ENCODE measurements at places on chromosomes 7 and 10.

DNA sequence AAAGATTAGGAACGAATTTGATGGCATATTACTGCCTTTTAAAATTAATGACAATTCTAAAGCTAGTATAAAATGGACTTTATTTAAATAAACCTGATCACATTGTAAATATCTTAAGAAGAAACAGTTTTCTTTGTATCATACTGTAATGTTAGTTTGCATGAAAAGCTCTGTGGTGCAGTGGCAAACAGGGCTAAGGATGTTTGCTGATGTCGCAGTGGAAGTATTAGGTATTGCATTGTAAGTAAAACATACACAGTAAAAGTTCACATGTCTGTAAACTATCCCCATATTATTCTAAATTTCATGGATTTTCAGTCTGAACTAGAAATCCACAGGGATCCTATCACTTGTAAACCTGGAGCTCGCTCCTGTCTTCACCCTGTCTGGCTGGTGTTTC, 252.6 kb upstream of the ZNF32 start:
- DNase-seq: no peak

DNA sequence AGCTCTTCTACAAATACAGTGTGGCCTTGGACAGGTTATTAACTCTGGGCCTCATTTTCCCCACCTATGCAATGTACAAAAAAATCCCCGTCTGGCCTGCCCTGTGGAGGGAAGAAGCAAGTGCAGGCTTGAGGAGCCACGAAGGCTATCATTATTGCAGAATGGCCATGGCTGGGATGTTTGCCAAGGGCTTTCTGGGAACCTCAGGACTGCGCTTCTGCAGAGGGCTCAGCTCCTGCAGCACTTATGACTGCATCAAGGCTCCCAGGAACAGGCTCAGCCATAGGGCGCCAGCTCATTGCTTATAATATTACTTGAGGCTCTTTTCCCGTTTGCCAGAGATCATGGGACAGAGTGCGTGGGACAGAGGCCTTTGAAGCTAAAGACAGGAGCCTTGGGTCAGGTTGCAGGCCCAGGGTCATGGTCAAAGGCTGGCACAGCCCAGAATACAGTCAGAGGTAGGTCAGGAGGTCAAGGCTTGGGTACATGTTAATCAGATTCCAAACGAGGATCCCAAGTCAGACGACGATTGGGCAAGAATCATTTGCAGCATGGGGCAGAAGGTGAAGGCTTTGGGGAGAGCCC, 20.6 kb upstream of the C10orf105 start:
- no peak for DNase-seq

DNA sequence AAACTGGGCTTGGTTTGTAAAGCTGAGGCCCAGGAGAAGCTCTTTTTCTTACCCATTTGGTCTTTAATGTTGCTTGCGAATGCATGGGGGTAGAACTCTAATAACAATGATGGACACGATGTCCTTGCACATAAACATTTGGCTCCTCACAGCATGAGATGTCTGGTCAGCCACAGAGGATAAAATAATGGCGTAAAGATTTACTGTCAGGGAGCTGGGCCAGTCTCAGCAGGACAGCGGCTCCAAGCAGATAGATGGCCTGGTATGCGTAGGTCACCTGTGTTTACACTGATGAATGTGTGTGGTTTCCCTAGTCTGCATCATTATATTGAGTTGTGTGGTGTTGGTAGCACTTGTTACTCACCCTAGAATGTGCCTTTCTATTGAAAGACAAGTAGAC, 537.4 kb downstream of the CNTNAP2 start:
- DNase-seq: peak; percentile 20

DNA sequence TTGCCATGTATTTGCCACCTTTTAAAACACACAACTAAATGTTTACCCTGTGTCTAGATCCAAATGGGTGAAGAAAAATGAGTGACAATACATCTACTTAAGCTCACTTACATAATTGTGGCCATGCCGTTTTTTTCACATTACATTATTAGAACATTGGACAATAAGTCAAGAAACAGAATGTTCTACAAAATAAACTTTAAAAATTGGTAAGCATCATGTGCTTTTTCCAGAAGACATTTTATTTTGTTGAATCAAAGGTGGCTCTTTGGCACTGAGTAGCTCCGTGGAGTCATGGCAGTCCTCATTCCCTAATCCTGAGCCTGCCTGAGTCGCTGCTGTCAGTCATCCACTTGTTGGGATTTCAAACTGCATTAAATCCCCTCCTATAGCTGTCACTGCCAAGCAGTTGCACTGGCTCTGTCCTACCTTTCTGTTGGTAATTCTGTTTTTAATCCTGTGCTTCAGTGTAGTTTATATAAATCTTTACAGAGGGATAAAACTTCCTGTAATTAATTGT, 32.3 kb downstream of the CAV1 start:
- DNase-seq: no peak

- no peak for DNase-seq
Measured at GRCh38 chr10:5268234-5268633, 71.6 kb downstream of the AKR1C4 start.

GRCh38 chr7:105567821-105568220, 13.5 kb downstream of the EFCAB10 start:
- no peak for DNase-seq

DNA sequence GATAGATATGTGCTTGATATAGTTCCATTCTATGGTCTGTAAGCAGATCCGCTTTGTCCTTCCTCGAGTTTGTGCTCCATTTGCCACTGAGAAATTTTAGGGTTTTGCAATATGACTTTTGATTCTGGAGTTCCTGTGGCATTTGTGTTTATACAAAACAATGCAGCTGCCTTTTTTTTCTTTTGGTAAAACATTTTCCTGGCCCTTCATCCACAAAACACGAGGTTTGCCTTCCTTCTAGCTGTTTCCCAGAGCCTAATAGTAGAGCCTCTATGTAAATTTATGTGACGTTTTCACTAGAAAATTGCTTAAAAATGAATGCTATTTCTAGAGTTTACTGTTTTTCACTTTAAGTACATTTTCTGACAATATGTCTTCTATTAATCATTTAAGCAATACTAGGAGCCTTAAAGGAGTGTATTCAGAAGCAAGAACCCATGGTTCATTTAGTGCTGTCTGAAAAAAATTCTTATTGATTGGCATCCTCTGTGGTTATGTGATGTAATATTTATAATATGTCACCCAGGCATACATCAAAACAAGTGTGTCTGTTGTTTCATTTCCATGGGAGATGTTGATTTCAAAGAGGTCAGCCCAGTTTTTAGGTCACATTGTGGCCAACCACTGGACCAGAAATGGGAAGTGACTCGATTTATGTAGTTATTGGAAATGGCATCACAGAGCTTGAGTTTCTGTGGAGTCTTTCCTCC, 618.3 kb downstream of the LRMDA start:
- DNase-seq: no peak

GRCh38 chr10:92697663-92698511, 8.1 kb downstream of the HHEX start:
- DNase-seq: no peak

GRCh38 chr7:5605775-5606634, 175.5 kb downstream of the RNF216 start:
- no peak for DNase-seq

DNA sequence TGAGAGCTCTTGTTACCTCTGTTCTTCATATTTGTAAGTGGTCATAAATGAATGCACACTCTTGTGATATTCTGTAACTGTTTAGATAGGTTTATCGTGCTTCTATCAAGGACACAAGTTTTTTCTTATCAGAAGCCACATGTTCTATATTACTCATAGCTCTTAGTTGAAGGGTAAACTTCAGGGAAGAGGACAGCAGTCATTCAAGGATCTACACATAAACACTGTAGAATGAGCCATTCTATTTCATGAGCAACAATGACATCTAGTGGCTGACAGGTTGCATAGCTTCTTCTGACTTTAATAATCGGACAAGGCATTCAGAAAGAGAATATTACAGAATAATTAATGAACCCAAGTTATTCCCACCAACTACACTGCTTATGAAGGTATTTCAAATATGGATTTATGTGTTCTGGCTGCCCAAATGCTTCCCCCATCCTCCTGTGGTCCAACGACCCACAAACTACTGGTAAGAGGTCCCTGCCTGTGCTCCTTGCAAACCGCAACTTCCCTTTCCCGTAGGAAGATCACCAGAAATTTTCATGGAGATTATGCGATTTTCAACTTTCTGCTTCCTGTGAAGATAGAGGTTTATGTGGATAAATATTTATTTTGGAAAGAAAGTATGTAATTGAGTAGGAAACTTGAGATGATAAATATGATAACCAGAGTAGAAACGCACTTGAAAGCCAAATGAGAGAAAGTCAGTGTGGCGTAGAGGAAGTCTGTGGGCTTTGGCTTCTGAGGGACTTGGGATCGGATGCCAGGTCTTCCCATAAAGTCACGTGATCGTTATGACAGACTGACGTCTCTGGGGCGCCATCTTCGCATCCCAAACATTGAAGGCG, 16.8 kb upstream of the ABCB5 start:
- peak; percentile 39 for DNase-seq

DNA sequence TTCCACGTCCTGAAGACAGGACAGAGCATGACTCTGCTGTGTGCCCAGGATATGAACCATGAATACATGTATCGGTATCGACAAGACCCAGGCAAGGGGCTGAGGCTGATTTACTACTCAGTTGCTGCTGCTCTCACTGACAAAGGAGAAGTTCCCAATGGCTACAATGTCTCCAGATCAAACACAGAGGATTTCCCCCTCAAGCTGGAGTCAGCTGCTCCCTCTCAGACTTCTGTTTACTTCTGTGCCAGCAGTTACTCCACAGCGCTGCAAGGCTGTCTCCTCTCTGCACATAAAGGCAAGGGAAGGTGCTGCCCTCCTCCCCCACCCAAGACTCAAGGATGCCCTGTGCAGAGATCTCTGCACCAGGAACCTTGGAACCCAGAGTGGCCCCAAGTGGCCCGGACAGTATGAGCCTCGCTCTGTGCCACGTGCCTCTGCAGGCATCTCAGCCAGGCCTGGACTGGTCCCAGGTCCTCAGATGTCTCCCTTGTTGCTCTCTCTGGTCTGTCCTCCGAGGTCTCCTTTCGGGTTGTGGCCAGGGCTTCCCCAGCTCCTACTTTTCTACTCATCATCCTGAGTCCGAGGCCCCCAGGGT, 230.3 kb upstream of the PRSS58 start:
- DNase-seq: no peak

- no peak for DNase-seq
Measured at GRCh38 chr10:14889318-14889717, 10.7 kb downstream of the SUV39H2 start.

GRCh38 chr7:52917982-52918578, 117.4 kb upstream of the POM121L12 start:
- DNase-seq: no peak

- no peak for DNase-seq
Measured at GRCh38 chr10:114038819-114039218, 4.8 kb upstream of the ADRB1 start.

GRCh38 chr10:25600651-25601050, 333.4 kb upstream of the MYO3A start:
- no peak for DNase-seq

DNA sequence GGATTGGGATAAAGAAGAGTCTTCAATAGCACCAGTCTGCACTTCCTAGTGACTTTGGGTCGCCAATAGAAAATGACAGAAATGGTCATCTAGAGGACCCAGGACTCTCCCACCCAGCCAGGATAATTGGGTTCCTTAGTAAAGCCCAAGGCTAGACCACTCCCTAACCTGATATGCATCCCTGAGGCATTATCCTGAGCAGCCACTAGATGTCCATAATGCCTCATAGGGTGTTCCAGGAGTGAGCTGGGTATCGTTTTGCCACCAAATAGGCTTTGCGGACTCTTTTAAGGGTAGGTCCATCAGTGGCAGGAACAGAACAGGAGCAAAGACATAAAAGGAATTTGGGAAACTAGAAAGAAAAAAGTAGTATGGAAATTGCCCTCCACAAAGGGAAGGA, 4.5 kb upstream of the LRRC4 start:
- DNase-seq: no peak

- no peak for DNase-seq
Measured at GRCh38 chr7:93958216-93958615, 36.7 kb downstream of the GNG11 start.

DNA sequence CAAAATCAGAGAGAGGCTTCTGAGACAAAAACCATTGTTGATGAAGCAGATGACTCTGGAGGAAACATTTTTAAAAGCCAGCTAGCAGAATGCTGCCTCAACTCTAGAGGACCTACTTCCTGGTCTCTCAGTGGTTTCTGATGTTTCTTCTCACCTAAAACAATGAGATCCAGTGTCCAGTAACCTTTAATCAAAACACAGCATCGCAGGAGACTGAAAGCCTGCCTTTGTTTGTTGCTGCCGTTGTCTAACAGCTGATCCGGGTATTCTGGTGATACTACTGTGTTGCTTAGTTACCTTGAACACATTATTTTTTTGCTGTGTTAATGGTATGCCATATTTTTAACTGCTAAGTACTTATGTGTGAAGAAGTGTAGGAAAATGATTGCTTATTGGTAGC, 70.9 kb downstream of the WIPF3 start:
- peak; percentile 17 for DNase-seq

GRCh38 chr7:97342512-97342911, 225.0 kb downstream of the SDHAF3 start:
- no peak for DNase-seq

- peak; percentile 38 for DNase-seq
Measured at GRCh38 chr7:151172273-151173141, 5.0 kb upstream of the GBX1 start.

- no peak for DNase-seq
Measured at GRCh38 chr10:8702181-8702580, 647.7 kb downstream of the GATA3 start.

GRCh38 chr10:91589015-91589657, 43.7 kb downstream of the PPP1R3C start:
- no peak for DNase-seq

DNA sequence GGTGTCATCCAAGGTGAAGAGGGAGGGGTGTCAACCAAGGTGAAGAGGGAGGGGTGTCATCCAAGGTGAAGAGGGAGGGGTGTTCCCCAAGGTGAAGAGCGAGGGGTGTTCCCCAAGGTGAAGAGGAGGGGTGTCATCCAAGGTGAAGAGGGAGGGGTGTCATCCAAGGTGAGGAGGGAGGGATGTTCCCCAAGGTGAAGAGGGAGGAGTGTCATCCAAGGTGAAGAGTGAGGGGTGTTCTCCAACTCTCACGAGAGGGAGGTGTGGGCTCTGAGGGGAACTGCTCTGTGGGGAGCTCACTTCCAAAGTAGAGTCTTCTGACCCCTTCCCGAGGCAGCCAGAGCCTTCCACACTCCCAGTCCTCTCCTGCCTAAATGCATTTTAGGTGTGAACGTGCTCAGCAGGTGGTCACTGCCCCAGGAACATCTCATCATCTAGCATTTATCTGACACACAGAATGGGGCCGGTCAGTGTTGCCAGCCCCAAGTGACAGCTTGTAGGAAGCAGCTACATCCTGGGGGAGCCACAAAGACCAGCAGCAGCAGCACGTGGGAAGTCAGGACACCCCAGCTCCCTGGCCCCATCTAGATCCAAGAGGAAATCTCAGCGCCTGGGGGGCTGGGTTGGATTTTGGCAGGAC, 323.8 kb downstream of the GLRX3 start:
- DNase-seq: no peak

DNA sequence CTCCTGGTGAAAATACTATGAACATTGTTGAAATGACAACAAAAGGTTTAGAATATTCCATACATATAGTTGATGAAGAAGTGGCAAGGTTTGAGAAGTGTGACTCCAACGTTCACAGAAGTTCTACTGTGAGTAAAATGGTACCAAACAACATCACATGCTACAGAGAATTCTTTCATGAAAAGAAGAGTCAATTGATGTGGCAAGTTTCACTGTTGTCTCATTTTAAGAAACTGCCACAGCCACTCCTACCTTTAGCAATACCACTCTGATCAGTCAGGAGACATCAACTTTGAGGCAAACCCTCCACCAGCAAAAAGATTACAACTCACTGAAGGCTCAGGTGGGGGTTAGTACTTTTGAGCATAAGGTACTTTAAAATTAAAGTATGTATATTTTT, 693.3 kb downstream of the GRID1 start:
- no peak for DNase-seq
